ENCODE measurements at places on chromosomes 12 and 14. TPM values are rescaled to one million over a fixed set of nuclear protein-coding genes. Genes with fewer than 3 reads are reported as not detected.

Gene ANO2
- 1.8 TPM for polyA plus RNA-seq

Gene CCDC63
- polyA plus RNA-seq: not detected

Gene ANKRD9
- 1.5 TPM for polyA plus RNA-seq

Gene SOS2
- 25.9 TPM for polyA plus RNA-seq

Gene CHST11
- 14.5 TPM for polyA plus RNA-seq

Gene SPATA7
- 33.4 TPM for polyA plus RNA-seq

Gene BEST3
- not detected for polyA plus RNA-seq

Gene ARID4A
- 32.3 TPM for polyA plus RNA-seq

Data from neural cell (in vitro differentiated cells).